Bronchial epithelial cell (primary cell): ENCODE measurements at places on chromosomes 3 and 15.

GRCh38 chr15:68469162-68470048, 37.4 kb upstream of the ITGA11 start:
- DNase-seq, result no peak

GRCh38 chr15:87877114-87877810, 379.3 kb downstream of the NTRK3 start:
- DNase-seq, result no peak

DNA sequence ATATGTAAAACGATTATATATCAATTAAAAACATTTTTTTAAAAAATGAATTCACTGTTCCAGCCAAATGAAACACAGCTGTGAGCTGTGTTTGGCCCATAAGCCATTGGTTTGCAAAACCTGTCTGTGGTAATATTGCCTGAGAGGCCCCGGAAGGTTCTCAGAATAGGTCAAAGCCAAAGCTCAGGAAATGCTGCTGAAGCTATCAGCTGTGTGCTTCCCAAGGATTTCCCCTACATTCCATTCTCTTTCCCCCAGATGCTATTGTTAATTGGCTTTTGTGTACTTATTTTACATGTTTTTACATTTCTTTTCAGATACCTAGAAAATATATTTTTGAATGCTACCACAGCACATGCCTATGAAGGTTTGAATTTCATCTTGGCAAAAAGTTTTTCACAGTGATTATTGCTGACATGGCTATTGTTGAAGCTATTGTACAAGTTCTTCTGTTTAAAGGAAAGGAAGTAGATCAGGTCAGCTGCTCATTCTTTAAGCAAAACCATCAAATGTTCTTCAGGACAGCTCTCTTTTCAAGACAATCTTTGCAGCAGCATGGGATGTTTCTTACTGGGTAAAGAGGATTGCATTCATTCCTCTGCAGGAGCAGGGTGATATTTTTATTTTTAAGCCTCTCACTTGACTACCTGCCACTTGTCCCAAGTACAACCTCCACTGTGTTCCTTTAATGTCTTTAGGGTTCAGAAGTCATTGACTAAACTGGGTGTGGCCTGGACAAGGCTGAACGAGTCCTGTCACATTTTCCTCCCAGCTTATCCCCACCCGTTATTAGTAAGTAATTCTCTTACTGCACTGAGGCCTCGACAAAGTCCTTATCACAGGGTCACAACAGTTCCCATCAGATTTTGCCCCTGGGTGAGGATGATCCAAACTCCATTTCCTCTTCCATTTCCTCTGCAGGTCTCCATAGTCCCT, 26.3 kb upstream of the BNC1 start:
- DNase-seq, result peak; percentile 75

DNA sequence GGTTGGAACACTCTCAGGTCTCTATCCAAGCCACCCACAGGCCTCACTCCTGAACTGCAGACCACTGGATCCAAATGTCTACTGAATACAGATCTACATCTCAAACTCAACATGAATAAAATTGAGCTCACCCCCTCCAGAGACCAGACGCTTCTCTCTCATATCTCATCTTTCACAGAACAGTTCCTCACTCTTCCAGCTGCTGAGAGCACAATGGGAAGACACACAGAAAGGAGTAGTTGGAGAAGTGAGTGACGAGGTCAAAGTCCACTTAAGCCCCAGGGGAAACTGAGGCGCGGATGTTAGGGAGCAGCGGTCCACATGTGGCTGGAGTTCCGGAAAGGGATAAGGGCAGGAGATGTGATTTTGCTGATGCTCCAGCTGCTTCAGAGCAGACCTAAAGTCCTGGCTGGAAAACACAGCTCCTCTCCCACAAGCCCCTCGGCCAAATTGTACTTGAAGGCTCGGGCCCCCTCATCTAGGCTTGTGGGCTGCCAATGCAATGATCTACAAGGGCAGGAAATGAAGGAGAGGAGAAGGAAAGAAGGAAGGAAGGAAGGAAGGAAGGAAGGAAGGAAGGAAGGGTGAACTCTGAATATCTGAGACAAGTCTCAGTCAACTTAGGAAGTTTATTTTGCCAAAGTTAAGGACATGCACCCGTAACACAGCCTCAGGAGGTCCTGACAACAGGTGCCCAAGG, 211.2 kb upstream of the TLE3 start:
- DNase-seq, result no peak

DNA sequence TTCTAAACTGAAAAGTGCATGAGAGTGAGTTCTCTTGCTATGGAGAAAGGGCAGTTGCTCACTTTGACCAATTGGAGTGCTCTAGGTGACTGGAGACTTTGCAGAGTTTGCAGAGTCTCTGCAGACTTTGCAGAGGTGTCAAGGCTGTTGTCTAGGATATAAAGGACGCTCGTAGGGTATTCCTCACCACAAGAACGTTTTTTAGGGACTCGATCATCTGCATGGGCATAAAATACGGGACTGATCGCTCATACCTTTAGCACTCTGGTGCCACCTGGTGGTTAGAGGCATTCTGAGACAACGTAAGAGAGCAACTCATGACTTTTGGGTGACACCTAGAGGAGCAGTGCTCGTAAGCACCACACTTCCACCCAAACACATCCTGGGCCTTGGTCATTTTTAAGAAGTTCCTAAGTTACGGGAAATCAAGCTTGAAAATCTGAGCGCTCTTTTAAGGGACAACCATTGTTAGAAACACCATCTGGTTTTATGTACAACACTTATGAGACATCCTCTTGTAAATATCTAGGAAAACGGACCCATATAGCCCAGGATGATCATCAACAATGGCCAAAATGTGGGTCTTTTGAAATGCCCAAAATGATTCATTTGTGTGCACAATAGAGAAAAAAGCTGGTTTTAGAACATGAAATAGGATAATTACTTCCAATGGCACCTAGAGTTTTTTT, 51.6 kb upstream of the XCR1 start:
- peak; percentile 90 for DNase-seq

DNA sequence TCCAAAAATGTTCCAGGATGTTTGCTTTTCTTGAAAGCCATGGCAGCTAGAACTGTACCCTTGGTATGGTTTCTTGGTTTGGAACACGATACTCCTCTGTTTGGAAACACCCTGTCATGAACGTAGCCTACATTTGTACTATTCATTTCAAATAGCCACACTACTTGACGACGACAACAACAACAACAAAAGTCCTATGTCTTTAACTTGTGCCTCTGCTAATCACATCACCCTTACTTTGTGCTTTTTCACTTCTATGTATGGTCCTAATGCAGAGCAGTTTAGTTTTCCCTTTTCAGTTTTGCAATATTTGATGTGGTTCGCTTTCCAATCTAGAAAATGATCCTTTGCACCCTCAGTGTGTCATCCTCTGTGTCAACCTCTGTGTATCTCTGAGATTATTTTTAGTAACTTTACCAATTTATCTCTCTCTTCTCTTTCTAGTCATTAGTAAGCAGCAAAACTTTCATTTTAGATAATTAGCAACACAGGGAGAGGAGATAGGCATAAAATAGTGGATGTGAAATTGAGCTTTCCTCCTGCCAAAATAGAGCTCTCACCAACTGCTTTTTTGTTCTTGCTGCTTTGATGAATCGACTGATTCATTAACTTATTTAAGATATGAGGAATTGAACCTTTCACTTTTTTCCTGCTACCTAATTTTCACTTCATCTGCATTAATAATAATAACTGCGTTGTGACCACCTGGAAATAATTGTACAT, 44.1 kb upstream of the TP63 start:
- no peak for DNase-seq
